Panc1 (cell line): ENCODE measurements at places on chromosomes 7 and 10. TPM values are rescaled to one million over a fixed set of nuclear protein-coding genes. Genes with fewer than 3 reads are reported as not detected.

DNA sequence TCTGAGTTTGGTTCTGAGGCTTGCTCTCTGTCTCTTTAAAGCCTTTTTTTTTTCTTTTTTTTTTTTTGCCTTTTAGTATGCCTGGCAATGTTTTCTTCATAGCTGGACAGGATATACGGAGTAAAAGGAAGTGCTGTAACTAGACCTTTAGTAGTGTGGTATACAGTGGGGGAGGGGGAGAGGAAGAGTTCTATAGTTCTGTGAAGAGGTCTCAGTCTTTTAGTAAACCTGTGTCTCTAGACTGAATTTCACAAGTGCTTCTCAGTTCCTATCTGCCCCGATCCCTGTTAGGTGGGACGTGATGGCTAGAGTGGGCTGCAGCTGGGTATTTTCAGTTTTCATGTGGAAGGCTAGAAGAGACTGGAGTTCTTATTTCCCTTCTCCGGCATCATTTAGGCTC, 3.1 kb upstream of the ABCC2 start:
- no peaks in the 10 kb centered on the region for H3K27me3 ChIP-seq
- DNase-seq = peak; percentile 75
- H3K4me3 ChIP-seq = peak overlapping the region; percentile 44
- peaks cover 3% of the 10 kb centered on the region; the same call in 1 of the 2 replicates for H3K36me3 ChIP-seq

DNA sequence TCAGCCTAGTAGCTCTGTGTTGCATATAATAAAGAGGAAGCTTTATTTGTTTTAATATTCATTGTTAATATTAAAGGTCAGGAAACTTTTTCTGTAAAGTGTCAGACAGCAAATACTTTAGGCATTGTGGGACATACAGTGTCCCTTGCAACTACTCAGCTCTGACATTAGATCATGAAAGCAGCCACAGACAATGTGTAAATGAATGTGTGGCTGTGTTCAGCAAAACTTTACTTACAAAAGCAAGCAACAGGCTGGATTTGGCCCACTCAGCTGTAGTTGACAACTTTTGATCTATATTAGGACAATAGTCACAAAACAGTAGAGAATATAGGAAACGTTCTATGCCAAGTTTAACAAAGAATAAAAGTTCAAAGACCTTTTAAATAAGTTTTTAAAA, 173.3 kb downstream of the RNLS start:
- H3K27ac ChIP-seq = no peak overlapping the region
- DNase-seq = no peak
- no peaks in the 10 kb centered on the region for H3K4me1 ChIP-seq
- no peak overlapping the region for H3K4me3 ChIP-seq
- no peaks in the 10 kb centered on the region for H3K27me3 ChIP-seq

DNA sequence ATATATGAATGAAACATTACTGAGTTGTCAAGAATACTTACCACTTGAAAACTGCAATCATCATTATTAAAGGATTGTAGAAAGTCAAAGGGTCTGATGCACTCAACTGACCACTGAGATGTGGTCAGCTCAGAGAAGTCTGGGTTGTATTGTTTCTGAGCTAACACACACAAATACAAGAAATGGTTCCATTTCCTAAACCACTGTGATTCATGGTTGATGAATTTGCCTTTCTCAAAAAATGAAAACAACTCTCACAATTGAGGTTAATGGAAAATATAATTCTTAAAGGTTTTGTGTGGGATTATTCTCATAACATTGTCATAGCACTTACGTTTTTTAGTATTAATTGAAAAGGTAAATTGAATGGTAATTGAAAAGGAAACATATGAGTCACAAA, 45.6 kb upstream of the TAS2R16 start:
- H3K4me3 ChIP-seq = no peak overlapping the region
- no peak for DNase-seq
- no peaks in the 10 kb centered on the region for H3K36me3 ChIP-seq
- no peaks in the 10 kb centered on the region for H3K27me3 ChIP-seq
- H3K4me1 ChIP-seq = no peaks in the 10 kb centered on the region
- no peak overlapping the region for H3K27ac ChIP-seq

The ATOH7 gene
- total RNA-seq = 0.28 TPM

- no peaks in the 10 kb centered on the region for H3K36me3 ChIP-seq
- H3K4me1 ChIP-seq = no peaks in the 10 kb centered on the region; the same call in 1 of the 2 replicates
- no peak overlapping the region for H3K27ac ChIP-seq
- no peak for DNase-seq
- peaks cover 14% of the 10 kb centered on the region for H3K27me3 ChIP-seq
Measured at GRCh38 chr10:78617631-78618030, 451.1 kb upstream of the ZMIZ1 start.

The AKR1C4 gene
- total RNA-seq = not detected

GRCh38 chr10:3850999-3851937, 66.3 kb upstream of the KLF6 start:
- peak overlapping the region; percentile 100 for H3K27ac ChIP-seq
- H3K36me3 ChIP-seq = no peaks in the 10 kb centered on the region
- no peaks in the 10 kb centered on the region for H3K27me3 ChIP-seq
- DNase-seq = peak; percentile 88

The ZNF467 gene
- 18.1 TPM for total RNA-seq

- no peak for DNase-seq
- H3K36me3 ChIP-seq = no peaks in the 10 kb centered on the region
- H3K4me3 ChIP-seq = no peak overlapping the region
- H3K27me3 ChIP-seq = no peaks in the 10 kb centered on the region
Measured at GRCh38 chr7:52436278-52436677, 599.2 kb upstream of the POM121L12 start.

- H3K4me3 ChIP-seq = no peak overlapping the region
- no peak for DNase-seq
- H3K27ac ChIP-seq = no peak overlapping the region
- no peaks in the 10 kb centered on the region for H3K4me1 ChIP-seq
Measured at GRCh38 chr7:76089865-76090475, 42.1 kb downstream of the MDH2 start.

DNA sequence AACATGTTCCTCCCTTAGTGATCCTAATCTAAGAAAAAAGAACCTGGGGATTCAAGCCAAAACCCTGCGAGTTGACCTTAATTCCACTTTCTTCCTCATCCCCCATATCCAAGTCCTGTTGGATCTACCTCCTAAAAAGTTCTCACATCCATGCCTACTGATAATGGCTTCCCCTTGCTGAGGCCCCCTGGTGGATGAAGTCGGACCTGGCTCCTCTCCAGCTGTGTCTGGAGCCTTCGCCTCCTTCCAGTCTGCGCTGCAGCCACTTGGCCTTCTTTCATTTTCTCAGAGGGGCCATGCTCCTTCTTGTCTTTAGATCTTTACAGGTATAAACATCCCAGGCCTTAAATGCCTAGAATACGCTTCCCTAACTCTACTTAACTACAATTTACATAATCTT, 8.1 kb downstream of the PDE1C start:
- DNase-seq = no peak
- no peak overlapping the region for H3K27ac ChIP-seq
- no peak overlapping the region for H3K4me3 ChIP-seq
- H3K4me1 ChIP-seq = no peaks in the 10 kb centered on the region
- no peaks in the 10 kb centered on the region for H3K27me3 ChIP-seq

The BLNK gene
- 0.10 TPM for total RNA-seq

DNA sequence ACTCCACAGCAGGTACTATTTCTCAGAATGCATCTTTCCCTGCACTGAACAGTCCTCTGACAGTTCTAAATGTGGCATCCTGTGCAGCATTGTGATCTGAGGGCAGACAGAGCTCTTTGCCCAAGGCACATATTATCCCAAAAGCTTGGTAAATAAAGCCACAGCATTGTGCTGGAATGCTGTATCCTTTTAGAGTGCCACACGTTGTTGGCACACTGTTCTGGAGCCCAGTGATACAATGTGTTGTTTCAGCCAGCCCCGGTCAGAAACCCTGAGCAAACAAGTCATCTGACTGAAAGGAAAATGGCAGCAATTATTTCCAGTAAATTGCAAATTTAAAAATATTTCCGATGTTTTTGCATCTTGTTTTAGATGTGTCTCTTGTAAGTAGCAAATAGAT, 45.4 kb downstream of the NAMPT start:
- peaks cover 11% of the 10 kb centered on the region for H3K4me1 ChIP-seq
- H3K4me3 ChIP-seq = no peak overlapping the region
- DNase-seq = peak; percentile 22
- no peaks in the 10 kb centered on the region for H3K27me3 ChIP-seq
- no peaks in the 10 kb centered on the region for H3K36me3 ChIP-seq
- H3K27ac ChIP-seq = 0 out of 2 replicates have a peak overlapping the region, but pooled peaks have one; percentile 1

DNA sequence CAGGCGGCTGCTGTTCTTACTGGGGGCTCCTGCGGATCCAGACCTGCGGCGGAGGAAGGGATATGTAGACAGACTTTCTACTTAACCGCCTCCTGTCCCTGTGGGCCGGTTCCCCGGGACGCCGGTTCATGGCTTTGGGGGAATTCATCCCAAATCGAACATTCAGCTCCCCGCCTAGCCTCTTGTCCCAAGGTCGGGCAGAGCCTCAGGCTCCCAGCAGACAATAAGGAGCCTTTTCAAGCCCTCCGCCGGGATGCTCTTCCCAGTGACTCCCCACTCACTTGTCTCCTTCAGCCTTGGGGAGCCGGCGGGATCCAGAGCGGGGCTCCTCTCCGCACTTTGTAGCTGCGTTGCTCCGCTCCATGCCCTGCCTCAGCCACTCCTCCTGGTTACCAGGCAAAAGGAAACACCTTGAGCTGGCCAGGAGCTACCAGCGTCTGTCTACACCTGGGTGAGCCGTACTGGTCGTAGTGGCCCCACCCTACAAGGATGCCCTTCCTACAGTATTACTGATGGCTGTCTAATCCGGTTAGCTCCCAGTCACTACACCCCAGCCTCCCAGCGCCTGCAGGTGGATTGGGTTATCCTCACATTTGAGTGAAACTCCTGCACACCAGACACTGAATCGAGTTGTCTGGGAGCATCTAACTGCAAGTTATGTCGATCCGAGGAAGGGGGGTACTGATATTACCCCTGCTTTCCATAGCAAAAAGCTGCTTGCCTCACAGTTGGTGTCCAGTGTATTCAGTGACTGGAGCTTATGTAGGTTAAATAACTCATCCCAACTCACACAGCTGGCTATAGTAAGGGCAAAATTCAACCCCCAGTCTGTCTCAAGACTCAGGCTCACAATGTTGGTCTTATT, at the start of gene C10orf95:
C10orf95 (minus strand) TSS at position 439 of the 865 bp plus-strand sequence. CDS start 450 bp downstream, outside the sequence.
- H3K27me3 ChIP-seq = no peaks in the 10 kb centered on the region
- peaks cover 14% of the 10 kb centered on the region; the same call in 1 of the 2 replicates for H3K4me1 ChIP-seq
- peaks cover 11% of the 10 kb centered on the region; the same call in 1 of the 2 replicates for H3K36me3 ChIP-seq
- peak within 1 kb of the TSS; percentile 60 for H3K27ac ChIP-seq
- no peak for DNase-seq

GRCh38 chr10:125591886-125592285, 91.1 kb downstream of the TEX36 start:
- H3K36me3 ChIP-seq = no peaks in the 10 kb centered on the region
- no peak for DNase-seq
- H3K4me3 ChIP-seq = no peak overlapping the region
- no peak overlapping the region for H3K27ac ChIP-seq
- H3K4me1 ChIP-seq = no peaks in the 10 kb centered on the region

The KCNH2 gene
- 1.8 TPM for total RNA-seq

The SFRP4 gene
- total RNA-seq = 0.74 TPM

- H3K27ac ChIP-seq = peak overlapping the region; percentile 62; the same call in 1 of the 2 replicates
- no peaks in the 10 kb centered on the region for H3K36me3 ChIP-seq
- H3K4me1 ChIP-seq = peaks cover 9% of the 10 kb centered on the region; the same call in 1 of the 2 replicates
- no peaks in the 10 kb centered on the region for H3K27me3 ChIP-seq
- H3K4me3 ChIP-seq = no peak overlapping the region
Measured at GRCh38 chr10:126391192-126391885, 3.1 kb upstream of the ADAM12 start.

The PLEKHS1 gene
- total RNA-seq = 0.21 TPM

The IDI2 gene
- total RNA-seq = not detected

DNA sequence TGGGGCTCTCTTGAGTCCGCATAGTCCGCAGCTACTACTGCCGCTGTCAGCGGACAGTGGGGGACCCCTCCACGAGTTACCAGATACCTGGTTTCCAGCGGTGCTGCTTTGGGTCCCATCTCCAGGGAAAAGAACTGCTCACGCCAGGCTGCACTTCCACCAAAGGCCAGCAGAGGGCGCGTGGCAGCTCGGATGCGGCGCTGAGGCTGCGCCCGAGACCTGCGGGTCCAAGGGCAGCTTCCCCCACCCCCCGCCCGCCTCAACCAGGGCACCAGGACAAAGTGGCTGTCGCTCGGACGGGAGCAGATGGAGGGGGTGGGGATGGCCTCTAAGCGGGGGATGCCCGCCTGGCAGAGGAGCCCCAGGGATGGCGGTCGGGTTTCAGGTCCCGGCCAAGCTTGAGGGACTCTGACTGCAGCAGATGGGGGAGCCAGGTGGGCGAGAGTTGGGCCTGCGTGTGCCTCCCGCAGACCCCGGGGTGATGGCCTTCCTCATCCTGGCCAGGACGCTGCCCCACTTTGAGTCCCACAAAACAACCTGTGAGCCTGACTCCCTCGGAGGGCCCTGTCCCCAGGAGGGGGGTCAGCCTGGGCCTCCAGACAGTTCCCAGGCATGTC, 23.8 kb upstream of the ZNF735 start:
- H3K4me1 ChIP-seq = no peaks in the 10 kb centered on the region
- H3K36me3 ChIP-seq = no peaks in the 10 kb centered on the region
- DNase-seq = no peak
- H3K4me3 ChIP-seq = no peak overlapping the region
- H3K27me3 ChIP-seq = no peaks in the 10 kb centered on the region
- no peak overlapping the region for H3K27ac ChIP-seq

GRCh38 chr10:65550761-65551160, 1375.1 kb upstream of the LRRTM3 start:
- H3K4me1 ChIP-seq = no peaks in the 10 kb centered on the region
- H3K4me3 ChIP-seq = no peak overlapping the region
- DNase-seq = no peak
- no peak overlapping the region for H3K27ac ChIP-seq
- no peaks in the 10 kb centered on the region for H3K27me3 ChIP-seq

DNA sequence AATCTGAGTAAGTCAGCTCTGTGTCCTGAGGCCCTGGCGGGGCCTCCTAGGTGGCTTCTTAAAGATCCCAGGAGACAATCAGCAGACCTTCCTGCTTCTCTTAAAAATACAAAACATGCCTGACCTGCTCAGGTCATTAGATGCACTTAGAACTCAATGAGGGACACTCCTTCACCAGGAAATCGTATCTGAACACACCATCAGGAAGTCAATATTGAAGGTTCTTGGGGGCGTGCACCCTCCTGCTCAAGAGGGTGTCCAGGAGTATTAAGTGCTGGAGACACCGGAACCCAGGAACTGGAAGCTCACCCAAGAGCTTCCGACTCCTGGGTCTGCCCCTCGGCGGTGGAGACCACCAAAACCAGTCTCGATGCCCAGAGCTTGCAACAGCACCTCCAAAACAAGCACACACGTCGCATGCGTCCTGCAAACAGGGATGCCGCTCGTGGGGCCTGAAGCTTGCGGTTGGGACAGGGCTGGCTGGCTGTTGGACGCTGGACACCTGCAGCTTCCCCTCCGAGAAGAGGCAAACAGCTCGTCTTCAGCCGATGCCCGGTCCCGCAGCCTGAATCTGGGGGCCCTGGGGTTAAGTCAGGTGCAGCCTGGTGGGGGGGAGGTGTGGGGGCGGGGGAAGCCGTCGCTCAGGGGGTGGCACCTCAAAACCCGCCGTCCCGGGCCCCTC, 803 bp downstream of the RAPGEF5 start:
- no peak for DNase-seq
- peak overlapping the region; percentile 35 for H3K4me3 ChIP-seq
- no peak overlapping the region for H3K27ac ChIP-seq

The CAV2 gene
- total RNA-seq = 217 TPM

- H3K27me3 ChIP-seq = no peaks in the 10 kb centered on the region
- H3K4me3 ChIP-seq = no peak overlapping the region
Measured at GRCh38 chr10:109178591-109178990, 744.7 kb downstream of the XPNPEP1 start.

The HOXA11 gene
- total RNA-seq = 0.57 TPM
